ENCODE measurements at places on chromosomes 1 and 21.

DNA sequence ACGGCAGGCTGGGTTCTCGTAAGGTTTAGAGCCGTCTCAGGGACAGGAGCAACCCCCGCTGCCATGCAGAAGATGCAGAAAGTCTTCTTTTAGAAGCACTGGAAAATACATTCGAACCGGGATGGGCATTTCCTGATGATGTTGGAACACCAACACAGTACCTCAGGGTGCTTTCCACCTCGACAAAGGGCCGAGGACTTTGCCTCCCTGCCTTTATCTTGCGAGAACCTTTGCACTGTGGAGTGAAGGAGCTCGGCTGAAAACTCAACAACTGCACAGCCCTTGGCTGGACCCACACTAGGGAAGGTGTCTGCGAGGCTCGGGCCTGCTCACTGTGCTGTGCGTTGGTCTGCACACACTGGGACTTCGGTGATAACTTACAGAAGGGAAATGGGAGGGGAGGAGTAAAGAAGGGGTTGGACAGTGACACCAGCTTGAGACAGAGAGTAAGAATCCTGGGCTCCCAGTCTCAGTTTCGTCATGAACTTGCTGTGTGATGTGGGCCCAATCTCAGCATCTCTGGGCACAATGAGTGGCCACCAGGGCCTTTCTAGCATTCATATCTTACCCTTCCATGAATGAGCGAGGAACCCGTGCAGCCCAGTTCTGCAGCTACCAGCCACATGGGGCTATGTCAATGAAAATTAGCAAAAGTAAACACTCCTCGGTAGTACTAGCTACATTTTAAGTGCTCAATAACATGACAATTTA, 18.2 kb downstream of the RCAN1 start:
- no peak for DNase-seq

GRCh38 chr1:106022312-106022902, 1034.1 kb upstream of the PRMT6 start:
- DNase-seq: no peak

DNA sequence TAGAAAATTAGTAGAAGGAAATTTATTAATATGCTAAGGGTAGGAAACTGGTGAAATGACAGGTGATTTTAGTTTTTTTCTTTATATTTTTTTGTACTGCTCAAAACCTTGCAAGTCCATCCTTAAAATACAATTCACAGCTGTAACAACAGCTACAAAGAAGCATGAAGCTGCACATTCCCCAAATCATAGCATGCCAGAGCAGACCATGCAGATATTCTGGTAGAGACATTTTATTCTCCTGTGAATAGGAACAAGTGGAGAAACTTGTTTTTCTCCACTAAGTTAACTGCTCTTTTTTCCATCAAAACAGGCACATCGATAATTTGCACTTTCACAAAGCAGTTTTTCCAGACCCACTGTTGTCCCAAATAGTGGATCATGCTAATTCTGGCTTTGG, 1125.7 kb downstream of the BRINP3 start:
- DNase-seq: no peak

DNA sequence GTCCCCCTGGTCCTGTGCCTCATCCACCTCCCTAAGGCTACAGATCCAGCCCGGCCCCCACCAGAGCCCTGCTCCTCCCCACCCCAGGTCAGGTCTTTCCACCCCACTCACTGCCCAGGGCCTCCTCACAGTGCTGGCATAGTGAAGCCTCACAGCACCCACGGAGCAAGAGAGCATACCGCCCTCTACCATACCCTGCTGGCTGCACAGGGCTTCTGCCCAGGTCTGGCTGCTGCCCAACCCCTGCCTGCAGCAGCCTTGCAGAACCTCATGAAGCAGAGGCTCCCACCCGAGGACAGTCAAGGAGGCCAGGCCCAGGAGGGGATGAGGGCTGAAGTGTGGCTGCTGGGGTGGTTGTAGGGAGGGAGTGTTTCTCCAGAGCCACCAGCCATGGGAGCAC, 19.7 kb upstream of the ARF1 start:
- no peak for DNase-seq

DNA sequence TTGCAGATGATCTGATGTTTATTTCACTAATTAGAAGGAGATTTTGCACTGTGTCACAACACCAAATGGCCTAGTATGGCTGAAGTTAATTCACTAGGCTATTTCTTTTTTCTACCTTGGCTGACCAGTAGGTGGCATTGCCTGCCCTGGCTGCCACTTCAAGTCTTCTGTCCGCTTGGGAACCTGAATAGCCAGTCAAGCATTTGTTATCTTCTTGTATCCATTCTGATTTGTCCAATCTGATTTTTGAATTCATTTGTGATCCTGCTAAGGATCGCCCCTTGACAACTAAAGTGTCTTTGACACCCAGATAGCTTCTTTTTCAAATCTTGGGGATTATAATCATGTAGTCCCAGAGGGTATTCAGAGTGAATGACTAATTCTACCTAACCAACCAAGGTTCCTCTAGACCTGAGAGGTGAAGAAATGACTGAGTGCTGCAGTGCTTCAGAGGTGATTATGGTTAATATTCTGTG, 99.4 kb downstream of the GIPC2 start:
- DNase-seq: no peak

DNA sequence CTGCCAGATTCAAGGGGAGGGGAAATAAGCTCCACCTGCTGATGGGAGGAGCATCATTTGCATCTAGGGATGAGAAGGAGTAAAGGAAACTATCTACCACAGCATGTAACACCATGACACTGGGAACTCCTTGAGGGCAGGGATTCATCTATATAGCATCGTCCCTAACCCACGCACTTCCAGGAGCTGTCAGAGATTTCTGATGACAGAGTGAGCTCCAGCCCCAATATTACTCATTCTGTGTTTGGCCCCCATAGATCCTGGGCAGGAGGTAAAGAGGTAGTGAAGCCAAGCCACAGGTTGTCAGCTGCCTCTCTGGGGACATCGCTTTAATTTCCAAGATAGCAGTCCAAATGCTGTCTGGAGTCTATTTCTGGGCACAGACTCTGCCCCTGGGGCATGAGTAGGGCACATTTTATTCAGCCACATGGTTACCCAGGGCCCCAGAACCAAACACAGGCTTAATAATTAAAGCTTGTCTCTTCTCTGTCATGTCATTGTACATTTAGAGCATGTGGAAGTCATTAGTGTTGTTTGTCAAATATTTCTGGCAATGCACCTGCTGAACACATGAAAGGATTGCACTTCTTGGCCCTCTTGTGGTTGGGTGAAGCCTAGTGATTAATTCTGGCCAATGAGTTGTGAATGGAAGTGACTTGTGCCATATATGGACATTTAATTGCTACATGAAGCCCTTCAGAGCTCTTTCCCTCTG, 105.9 kb upstream of the POU3F1 start:
- peak; percentile 99 for DNase-seq

- DNase-seq: no peak
Measured at GRCh38 chr1:170556917-170557316, 25.0 kb downstream of the GORAB start.

- DNase-seq: no peak
Measured at GRCh38 chr1:167086033-167086432, 4.1 kb downstream of the GPA33 start.

GRCh38 chr1:220124542-220124941, 30.6 kb downstream of the IARS2 start:
- no peak for DNase-seq

GRCh38 chr1:25456502-25456901, 25.8 kb downstream of the MACO1 start:
- no peak for DNase-seq

GRCh38 chr1:32390904-32391870, 3.1 kb downstream of the BSDC1 start:
- DNase-seq: no peak

DNA sequence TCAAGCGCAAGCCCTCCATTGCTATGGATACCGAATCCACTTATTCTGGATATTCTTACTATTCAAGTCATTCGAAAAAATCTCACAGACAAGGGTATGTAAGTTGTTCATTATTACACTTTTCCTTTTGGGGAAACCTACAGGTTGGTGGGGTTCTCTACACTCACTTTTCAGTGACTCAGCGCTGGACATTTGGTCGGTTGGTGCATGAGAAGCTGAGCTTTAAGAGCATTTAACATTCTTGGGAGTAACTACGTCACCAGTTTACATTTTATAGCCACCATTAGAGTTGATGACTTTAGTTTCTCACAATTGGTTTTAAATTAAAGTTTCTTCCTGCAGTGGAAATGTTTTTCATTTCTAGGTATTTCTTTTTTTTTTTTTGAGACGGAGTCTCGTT, 9.6 kb downstream of the VANGL1 start:
- DNase-seq: no peak

DNA sequence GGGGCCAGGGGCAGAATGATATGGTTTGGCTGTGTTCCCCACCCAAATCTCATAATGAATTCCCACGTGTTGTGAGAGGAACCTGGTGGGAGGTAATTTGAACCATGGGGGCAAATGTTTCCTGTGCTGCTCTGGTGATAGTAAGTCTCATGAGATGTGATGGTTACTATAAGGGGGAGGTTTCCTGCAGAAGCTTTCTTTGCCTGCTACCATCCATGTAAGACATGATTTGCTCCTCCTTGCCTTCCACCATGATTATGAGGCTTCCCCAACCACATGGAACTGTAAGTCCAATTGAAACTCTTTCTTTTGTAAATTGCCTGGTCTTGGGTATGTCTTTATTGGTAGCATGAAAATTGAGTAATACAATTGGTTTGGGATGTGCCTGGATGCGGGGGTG, 33.7 kb upstream of the LIN9 start:
- DNase-seq: no peak

GRCh38 chr1:69535490-69535889, 32.2 kb upstream of the LRRC7 start:
- no peak for DNase-seq

- DNase-seq: no peak
Measured at GRCh38 chr1:15714406-15715136, 21.5 kb upstream of the SLC25A34 start.

- no peak for DNase-seq
Measured at GRCh38 chr21:44529011-44529421, 11.0 kb downstream of the KRTAP10-1 start.

- DNase-seq: no peak
Measured at GRCh38 chr1:49060766-49061165, 284.1 kb upstream of the BEND5 start.

DNA sequence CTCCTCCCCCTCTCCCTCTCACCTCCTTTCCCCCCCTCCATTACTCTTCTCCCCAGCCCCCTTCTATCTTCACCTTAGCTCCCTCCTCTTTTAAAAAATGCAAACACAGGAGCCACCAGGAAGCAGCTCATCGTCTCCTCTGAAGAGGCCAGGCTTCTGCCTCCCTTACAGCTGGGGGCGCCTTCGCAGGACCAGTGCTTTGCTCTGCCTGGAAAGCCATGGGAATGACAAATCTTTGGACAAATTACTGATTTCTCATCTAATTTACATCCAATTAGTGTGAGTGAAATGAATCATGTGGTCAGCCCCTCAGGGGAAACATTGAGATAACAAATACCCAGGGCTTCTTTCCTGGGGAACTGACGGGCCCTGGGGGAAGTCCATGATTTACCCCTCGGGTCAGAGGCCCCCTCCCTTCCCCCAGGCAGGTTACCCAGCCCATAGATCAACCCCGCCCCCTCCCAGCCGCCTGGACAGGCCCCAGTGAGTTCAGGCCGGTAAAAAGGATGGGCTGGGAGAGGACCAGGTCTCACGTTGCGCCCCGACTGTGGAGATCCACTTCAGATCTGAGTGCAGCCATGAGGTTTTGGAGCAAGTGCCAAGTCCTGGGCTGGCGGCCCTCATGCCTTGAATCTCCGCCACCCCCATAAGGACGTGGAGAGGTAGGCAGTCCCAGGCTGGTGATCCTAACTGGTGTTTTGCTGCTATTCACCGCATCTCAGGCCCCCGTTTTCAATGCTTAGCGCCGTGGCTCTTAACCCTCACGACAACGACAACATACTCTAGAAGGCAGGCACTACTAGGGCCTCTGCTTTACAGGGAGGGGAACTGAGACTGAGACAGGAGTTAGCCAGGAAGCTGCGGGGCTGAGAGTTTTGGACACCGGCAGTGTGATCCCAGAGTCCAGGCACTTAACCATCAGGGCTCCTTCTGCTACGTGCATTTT, 300.8 kb downstream of the RRAGC start:
- no peak for DNase-seq

- DNase-seq: no peak
Measured at GRCh38 chr1:111179968-111180533, 20.4 kb downstream of the DENND2D start.

DNA sequence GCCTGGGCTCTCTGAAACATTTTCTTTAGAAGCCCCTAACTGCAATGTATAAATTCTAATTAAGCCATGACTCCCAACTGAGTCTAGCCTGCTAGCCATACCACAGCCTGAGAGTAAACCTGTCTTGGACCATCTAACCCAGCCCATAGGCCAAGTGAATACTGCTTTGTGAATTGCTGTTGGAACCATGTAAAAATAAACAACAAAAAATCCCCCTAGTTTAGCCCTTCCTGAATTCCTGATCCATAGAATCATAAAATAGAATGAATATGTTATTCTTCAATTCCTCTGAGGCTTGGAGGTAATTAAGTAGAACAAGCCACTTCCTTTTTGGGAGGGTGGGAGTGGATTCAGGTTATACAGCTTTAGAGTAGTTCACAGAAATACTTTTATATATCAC, 1496.4 kb downstream of the MRPL39 start:
- DNase-seq: no peak

DNA sequence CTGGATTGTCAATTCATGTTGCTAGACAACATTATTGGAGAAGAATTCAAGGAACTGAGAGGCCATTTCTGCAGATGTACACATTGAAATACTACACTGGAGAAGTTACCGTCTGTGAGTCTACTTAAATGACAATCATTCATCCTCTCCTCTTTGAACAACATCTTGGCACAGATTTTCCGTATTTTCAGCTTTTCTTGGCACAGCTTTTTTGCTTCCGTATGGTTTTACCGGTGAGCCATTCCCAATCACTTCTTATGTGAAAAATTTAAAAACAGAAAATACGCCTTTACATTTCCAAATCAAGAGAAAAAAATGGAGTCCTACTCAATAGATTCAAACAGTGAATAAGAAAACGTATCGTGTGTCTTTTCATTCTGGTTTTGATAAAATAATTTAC, 1493.7 kb downstream of the AMY1C start:
- no peak for DNase-seq

- DNase-seq: no peak
Measured at GRCh38 chr21:35478161-35479064, 429.3 kb upstream of the RUNX1 start.

DNA sequence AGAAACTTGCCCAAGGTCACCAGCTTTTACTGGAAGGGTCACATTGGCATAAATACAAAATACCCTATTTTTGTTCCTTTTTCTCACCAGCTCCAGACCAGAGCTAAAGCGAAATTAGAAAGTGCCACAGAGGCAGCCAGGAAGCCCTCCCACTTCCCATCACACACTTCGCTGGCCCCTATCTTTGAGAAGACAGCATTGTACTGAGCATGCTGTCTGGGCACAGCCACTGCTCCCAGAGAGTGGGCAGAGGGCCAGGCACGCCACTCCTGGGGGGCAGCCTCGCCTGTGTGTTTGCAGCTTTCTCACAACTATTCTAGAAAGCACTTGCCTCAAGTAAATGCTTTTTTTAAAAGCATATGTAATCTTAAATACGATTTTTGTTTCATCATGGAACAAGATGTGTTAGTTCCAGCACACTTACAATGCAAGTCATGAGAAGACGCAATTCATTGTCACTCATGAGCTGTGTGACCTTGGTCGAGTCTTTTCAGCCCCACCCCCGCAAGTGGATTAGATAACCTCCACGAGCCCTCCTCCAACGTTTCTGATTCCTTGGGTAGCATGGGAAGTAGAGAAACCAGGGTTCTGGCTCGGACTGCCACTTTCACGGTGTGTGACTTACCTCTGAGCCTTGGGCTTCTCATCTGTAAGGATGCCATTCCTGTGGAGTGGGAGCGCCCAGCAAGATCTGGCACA, 25.7 kb upstream of the EPHA8 start:
- no peak for DNase-seq

- no peak for DNase-seq
Measured at GRCh38 chr1:41666981-41667631, 182.6 kb upstream of the EDN2 start.

Data from NCI-H2081 treated with DMSO at 0.1 percent for 48 hours (cell line).